HCT116 (cell line): ENCODE measurements at places on chromosomes 5 and 9. TPM values are rescaled to one million over a fixed set of nuclear protein-coding genes. Genes with fewer than 3 reads are reported as not detected.

ZFP62 gene
- total RNA-seq, result 30.7 TPM

CFAP157 gene
- total RNA-seq, result 0.22 TPM

ANKRD18A gene
- total RNA-seq, result 24.2 TPM

RNF224 gene
- 0.30 TPM for total RNA-seq

FAXDC2 gene
- total RNA-seq, result 0.22 TPM

NFIB gene
- 6.6 TPM for total RNA-seq

IL31RA gene
- total RNA-seq, result 0.59 TPM

FYB1 gene
- total RNA-seq, result 0.42 TPM

SLC36A2 gene
- total RNA-seq, result not detected

GRCh38 chr9:91384954-91385353, 23.2 kb upstream of the AUH start:
- H3K4me3 ChIP-seq, result no peak overlapping the region
- H3K27ac ChIP-seq, result no peak overlapping the region
- no peaks in the 10 kb centered on the region for H3K36me3 ChIP-seq
- no peaks in the 10 kb centered on the region for H3K27me3 ChIP-seq
- H3K4me1 ChIP-seq, result no peaks in the 10 kb centered on the region
- DNase-seq, result no peak

- no peak for DNase-seq
- no peaks in the 10 kb centered on the region for H3K36me3 ChIP-seq
- no peak overlapping the region for H3K4me3 ChIP-seq
Measured at GRCh38 chr9:130453487-130453886, 8.7 kb downstream of the ASS1 start.

DNA sequence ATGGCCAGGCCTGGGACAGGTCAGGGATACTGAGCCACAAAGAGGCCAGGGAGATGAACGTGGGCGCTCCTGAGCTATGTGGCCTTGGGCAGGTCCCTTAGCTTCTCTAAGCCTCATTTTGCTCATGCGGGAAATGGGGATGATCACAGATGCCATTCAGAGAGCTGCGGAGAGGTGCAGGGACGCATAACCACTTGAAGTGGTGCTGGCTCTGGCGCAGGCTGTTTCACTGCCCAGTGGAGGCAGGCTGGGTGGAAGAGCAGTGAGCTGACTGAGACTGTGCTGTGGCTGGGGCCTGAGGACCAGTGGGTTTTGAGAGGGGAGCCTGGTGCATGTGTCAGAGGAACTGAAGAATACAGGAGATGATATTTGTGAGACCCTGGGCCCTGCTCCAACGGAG, 18.4 kb downstream of the CXXC5 start:
- H3K27me3 ChIP-seq, result no peaks in the 10 kb centered on the region
- H3K27ac ChIP-seq, result peak overlapping the region; percentile 79; the same call in 1 of the 2 replicates
- DNase-seq, result no peak
- H3K4me3 ChIP-seq, result no peak overlapping the region
- peaks cover 4% of the 10 kb centered on the region; the same call in 1 of the 2 replicates for H3K36me3 ChIP-seq

- H3K4me3 ChIP-seq, result no peak overlapping the region
- H3K27me3 ChIP-seq, result no peaks in the 10 kb centered on the region
- no peaks in the 10 kb centered on the region for H3K36me3 ChIP-seq
- no peak for DNase-seq
- no peak overlapping the region for H3K27ac ChIP-seq
Measured at GRCh38 chr5:128757196-128757959, 207.9 kb upstream of the SLC27A6 start.

DNA sequence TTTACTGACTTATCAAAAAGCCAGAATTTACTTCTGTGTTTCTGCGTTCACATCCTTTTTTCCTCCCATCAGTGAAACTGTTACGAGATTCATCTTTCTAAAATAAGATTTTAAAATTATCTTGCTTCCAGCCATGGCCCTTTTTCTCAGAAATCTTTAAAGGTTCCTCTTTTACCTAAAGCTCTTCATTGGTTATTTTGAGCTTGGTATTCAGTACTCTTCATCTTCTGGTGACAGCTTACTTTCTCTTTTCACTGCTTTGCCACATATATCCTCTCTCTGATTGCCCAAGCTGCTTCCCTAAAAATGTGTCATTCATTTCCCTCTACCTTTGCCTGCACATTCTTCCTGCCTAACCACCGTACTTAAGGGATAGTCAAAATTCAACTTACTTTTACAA, 32.3 kb downstream of the TGFBR1 start:
- no peaks in the 10 kb centered on the region for H3K27me3 ChIP-seq
- H3K36me3 ChIP-seq, result no peaks in the 10 kb centered on the region
- H3K4me1 ChIP-seq, result no peaks in the 10 kb centered on the region
- no peak overlapping the region for H3K27ac ChIP-seq
- H3K4me3 ChIP-seq, result no peak overlapping the region

DNA sequence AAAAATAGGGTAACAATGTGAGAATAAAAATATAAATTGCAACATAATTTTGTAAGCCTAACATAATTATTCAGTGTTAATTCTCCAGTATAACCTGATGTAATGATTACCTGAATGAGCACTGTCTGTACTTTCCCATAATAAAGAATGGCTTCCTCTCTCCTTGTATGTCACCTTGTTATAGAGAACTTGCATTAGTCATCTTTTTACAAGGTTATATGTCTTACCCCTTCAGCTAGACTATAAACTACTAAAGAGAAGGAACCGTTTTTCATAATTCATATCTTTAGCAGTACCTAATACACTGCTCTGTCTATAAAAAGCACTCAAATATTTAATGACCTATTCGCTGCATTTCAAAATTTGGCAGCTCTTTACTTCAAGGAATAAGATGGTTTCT, 19.8 kb downstream of the STRBP start:
- DNase-seq, result no peak
- no peak overlapping the region for H3K4me3 ChIP-seq
- H3K27ac ChIP-seq, result no peak overlapping the region
- H3K27me3 ChIP-seq, result no peaks in the 10 kb centered on the region
- no peaks in the 10 kb centered on the region for H3K36me3 ChIP-seq

DNA sequence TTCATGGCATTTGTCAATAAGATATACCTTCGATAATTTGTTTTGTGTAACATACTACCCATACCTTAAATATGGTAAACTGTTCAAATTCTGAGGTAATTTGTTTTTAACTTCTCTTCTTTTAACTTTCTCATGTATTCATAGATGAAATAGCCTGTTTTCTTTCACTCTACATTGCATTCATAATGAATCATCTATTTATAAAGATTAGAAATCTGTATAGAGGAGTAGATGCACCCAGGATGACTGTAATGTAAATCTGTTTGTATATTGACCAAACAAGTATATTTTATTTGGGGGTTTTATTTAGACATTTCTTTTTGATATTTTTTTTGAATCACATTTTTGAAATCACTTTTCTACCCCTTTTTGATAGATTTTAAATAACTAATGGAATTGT, 144.6 kb downstream of the CD180 start:
- no peak for DNase-seq
- H3K4me1 ChIP-seq, result no peaks in the 10 kb centered on the region
- H3K36me3 ChIP-seq, result no peaks in the 10 kb centered on the region
- no peak overlapping the region for H3K4me3 ChIP-seq
- H3K27me3 ChIP-seq, result peaks cover 47% of the 10 kb centered on the region

GRCh38 chr5:60687927-60688720, 11.8 kb downstream of the DEPDC1B start:
- H3K36me3 ChIP-seq, result peaks cover 13% of the 10 kb centered on the region; the same call in 1 of the 2 replicates
- H3K4me1 ChIP-seq, result no peaks in the 10 kb centered on the region
- no peak overlapping the region for H3K27ac ChIP-seq
- H3K27me3 ChIP-seq, result no peaks in the 10 kb centered on the region
- H3K4me3 ChIP-seq, result no peak overlapping the region

DNA sequence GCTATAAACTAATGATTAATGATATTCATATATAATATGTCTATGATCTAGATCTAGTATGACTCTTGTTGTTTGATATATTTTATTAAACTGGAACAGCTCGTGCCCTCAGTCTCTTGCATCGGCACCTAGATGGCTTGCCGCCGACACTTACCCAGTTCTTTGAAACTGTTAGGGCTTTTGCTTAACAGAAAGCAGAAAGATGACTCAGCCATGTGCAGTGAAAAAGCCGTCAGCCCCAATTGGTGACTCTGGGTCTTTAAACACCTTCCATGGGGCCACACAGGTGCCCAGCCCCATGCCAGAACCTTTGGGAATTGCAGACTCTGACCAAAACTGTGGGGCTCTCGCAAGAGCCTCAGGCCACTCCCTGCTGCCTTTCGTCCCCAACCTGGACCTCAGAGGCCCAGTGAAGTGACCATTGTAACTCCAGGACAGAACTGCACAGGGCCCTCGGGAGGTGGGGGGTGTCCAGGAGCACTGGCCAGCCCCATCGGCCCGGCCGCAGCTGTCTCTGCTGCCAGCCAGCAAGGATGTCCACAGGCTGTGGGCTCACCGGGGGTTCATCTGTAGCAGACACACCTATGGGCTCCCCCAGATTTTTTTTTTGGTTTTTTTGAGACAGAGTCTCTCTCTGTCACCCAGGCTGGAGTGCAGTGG, 7.8 kb downstream of the LCN10 start:
- H3K36me3 ChIP-seq, result no peaks in the 10 kb centered on the region
- DNase-seq, result no peak
- H3K27me3 ChIP-seq, result no peaks in the 10 kb centered on the region
- H3K4me1 ChIP-seq, result no peaks in the 10 kb centered on the region

DNA sequence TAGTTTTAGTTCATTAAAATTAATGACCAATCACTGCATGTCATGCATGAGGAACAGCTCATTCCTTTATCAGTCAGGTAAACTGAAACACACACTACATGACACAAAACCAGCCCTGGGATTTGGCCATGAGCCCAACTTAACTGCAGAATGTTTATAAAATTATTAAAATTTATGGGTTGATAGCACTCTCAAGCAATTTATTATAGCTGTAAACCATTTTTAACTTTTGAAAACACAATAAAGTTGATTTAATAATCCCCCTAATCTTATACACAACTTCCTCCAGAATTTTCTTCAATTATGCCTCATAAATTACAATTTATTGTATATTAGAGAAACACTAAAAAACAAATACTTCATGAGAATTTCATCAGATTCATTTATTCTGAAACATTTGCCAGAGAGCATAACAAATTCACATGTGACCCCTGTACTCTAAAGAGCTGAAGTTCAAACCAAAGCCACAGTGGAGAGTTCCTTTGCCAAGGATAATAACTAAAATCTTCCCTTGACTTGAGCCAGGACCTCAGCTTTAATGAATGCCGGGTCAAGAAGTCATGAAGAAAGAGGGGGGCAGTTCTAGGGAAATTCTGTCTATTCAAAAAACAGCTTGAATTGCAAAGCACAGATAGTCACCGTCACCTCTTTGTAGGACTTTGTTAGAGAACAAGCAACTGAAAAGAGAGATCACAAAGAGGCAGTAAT, 763.7 kb upstream of the GRAMD2B start:
- no peak overlapping the region for H3K4me3 ChIP-seq
- no peaks in the 10 kb centered on the region for H3K36me3 ChIP-seq
- no peaks in the 10 kb centered on the region for H3K4me1 ChIP-seq
- no peak for DNase-seq
- H3K27ac ChIP-seq, result no peak overlapping the region
- no peaks in the 10 kb centered on the region for H3K27me3 ChIP-seq

DNA sequence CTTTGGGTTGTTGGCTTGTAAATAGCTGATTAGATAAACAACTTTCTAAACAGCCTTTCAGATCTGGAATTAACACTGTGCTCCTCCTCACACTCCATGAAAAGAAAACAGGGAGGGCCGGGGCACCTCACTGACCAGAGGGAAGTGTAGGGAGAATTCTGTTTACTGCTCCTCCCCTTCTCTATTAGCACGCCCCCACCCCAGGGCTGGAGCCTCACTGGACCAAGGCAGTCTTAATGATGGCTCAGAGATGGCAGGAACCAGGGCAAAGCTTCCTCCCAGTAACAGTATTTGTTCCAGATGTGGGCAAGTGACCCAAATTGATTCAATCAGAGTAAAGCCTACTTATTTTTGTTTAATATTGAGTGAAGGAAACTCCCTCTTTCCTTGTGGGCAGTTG, 256.6 kb downstream of the MSX2 start:
- no peaks in the 10 kb centered on the region for H3K36me3 ChIP-seq
- DNase-seq, result no peak
- no peaks in the 10 kb centered on the region; the same call in 1 of the 2 replicates for H3K4me1 ChIP-seq
- no peaks in the 10 kb centered on the region; the same call in 1 of the 2 replicates for H3K27me3 ChIP-seq
- H3K27ac ChIP-seq, result no peak overlapping the region

DNA sequence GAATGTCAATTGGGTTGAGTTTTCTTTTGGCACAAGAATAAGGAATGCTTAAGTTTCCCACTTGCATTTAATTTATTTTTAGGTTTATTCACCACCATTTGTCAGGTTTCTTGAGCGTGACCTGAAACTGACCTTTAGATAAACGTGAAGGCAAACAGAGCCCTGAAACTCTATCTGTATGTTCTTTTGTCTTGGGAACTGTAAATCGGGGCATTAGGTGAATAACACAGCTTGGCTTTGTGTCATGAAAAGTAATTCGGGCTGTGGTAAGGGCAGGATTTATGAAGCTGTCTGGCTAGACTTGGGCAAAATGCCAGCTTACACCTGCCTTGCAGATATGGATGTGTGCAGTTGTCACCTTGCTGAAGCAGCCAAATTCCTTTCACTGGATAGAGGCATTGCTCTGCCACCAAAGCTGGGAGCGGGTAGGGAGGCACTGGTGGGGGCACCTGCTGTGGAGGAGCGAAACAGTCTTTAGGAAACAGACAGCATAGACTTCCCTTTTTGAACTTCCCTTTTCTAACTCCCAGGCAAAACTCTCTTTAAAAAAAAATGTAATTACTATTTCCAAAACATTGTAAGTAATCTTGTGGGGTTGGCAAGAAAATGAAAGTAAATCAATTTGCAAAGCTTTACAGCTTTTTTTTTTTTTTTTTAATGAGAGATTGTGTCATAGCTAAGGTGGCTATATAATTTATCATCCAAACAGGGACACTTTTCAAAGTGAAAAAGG, 545.2 kb downstream of the CSNK1G3 start:
- DNase-seq, result no peak
- H3K4me1 ChIP-seq, result no peaks in the 10 kb centered on the region
- no peaks in the 10 kb centered on the region for H3K27me3 ChIP-seq
- H3K27ac ChIP-seq, result no peak overlapping the region
- no peaks in the 10 kb centered on the region for H3K36me3 ChIP-seq

DNA sequence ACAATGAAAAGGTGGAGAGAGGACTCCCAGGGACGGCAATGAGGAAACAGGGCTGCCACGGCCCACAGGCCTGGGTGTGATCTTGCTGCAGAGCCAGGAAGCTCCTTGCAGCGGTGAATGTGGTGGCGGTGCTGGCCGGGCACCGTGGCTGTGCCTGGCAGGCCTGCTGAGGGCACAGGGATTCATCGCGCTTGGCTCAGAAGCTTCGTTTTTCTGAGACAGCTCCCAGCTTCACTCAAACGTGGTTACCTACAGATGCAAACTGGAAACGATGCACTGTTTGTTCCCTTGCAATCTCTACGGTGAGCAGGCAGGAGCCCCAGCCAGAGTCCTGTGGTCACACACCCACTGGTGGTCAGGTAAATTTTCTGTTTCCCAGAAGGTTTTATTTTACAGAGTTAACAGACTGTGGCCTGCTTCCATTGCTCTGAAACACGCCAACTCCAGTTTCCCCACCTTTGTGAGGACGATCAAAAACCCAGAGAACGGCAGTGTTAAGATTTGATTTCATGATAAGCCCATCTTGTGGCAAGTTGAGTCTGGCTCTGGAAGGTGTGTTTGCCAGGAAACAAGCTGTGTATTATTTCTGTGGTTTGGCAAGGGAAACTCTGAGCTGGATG, 183.9 kb downstream of the AUH start:
- peaks cover 27% of the 10 kb centered on the region for H3K4me1 ChIP-seq
- H3K4me3 ChIP-seq, result no peak overlapping the region
- H3K36me3 ChIP-seq, result no peaks in the 10 kb centered on the region
- H3K27ac ChIP-seq, result no peak overlapping the region; the same call in 1 of the 2 replicates
- no peak for DNase-seq

- H3K4me1 ChIP-seq, result peaks cover 12% of the 10 kb centered on the region
- DNase-seq, result no peak
- no peaks in the 10 kb centered on the region for H3K27me3 ChIP-seq
- H3K36me3 ChIP-seq, result no peaks in the 10 kb centered on the region
- H3K27ac ChIP-seq, result no peak overlapping the region
- H3K4me3 ChIP-seq, result no peak overlapping the region
Measured at GRCh38 chr5:10475931-10476676, 34.4 kb downstream of the ROPN1L start.
